ENCODE measurements at places on chromosomes 1 and 21.

- DNase-seq: peak; percentile 45
Measured at GRCh38 chr1:61056573-61057439, 25.6 kb upstream of the NFIA start.

DNA sequence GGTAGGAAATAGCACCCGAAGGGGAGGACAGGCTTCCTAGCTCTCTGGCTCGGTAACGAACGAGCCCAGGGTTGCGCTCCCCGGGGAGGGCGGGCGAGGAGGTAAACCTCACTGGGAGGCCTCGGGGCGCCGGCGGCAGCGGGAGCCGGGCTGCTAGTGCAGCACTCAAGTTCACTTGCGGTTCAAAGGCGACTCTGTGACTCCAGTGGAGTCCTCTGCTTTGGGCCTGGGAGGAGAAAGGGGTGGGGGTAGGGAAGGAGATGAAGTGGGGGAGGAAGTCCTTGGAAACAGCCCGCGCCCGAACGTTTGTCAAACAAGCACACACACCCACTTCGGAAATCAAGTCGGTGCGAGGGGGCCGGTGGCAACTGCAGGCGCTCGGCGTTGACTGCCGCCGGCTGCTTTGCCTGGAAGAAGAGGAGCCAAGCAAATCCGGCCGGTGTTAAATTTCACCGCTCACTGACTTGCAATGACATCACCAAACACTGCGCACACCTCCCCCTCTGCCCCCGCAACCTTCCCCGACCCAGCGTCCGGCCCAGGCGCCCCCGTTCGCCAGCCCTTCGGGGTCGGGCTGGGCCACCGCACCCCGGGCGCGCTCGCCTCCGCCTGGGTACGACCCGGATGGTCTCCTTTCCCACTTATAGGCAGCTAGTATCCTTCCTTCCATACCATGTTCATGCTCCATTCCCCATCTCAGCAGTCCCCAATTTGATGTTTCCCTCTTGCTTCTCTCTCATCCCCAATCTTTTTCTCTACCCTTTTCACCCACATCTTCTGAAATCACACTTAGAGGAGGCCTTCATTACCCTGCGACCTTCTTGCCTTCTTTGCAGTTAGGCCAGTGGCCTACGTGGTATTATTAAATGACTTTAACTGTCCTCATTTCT lies at the start of gene COL24A1:
Gene COL24A1 (minus strand): TSS at position 207 of the 890 bp plus-strand sequence. CDS start 376 bp downstream, outside the sequence.
- no peak for DNase-seq

- no peak for DNase-seq
Measured at GRCh38 chr1:192669174-192669573, 33.2 kb downstream of the RGS13 start.

DNA sequence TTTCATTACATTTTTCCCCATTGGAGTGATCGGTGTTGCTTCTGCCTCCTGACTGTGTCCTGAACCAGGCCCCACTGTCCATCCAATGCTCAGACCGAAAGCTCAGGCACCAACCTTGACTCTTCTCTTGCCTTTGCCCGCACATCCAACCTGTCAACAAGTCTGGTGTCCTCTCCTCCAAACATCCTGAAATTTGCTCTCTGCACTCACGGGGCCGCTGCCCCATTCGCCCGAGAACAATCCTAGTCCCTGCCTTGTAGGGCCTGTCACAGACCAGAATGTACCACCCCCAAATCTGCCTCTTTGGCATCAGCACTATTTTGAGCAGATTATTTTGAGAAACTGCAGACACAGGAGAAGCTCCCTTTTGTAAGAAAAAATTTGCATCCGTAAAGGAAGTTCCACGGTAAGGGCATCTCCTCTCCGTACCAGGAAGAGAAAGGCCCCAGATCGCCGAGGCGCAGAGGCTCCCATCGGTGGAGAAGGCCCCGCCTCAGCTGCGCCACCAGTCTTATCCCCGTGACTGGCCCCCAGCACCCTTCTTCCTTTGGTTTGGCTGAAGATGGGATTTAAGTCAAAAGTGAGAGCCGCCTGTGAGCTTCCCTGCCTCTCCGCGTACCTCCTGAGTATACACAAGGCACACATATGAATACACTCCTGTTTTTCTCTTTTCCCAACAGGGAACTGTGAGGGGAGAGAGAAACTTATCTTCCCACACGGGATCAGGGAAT lies 7.1 kb downstream of the MORN1 start:
- no peak for DNase-seq

DNA sequence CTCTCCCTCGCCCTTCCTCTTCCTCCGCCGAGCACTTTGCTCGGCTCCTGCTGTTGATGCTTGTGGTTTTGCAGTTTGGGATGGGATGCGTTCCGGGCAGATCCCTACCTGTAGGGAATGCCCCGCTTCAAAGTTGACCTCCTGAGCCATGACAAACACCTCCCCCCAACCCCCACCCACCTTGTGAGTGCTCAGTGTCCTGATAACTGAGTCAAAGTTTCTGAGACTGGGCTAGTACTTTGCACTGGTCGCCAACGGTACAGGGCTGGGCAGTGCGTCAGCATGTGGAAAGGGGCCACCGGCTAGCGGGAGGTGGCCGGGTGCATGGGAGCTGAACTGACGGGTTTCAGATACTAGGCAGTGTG lies 771 bp downstream of the RABGAP1L start:
- no peak for DNase-seq

- no peak for DNase-seq
Measured at GRCh38 chr21:19557046-19557445, 1153.5 kb upstream of the TMPRSS15 start.

DNA sequence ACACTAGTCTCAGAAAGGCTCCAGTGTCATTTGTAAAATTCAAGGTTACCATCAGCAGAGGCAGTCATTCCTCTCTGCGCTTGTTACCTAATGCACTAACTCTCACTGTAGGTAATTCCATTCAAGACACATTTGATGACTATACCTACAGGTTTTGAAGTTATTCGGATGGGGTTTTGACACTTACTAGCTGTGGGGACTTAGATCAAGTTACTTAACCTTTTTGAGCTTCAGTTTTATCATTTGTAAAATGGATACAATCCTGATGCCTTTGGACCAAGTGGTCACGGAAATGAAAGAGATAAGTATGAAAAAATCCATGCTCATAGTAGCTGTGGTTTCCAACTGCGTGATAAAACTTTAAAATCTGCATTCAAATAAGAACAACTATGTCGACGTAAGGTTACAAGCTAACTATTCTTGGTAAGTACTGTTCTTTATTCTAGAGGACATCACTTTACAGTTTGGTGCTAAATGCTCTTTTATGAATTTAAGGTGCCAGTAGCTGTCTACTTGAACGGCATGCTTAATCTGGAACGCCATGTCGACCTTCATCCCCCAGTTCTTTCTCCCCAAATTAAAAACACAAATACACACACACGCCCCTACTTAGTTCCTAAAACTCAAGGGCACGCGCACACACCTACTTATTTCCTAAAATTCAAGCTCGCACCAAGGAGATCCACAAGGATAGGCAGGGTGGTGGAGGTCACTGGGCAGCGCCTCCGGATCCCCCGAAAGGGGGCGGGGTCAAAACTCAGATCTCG lies 550 bp upstream of the NFYC start:
- DNase-seq: peak; percentile 21

DNA sequence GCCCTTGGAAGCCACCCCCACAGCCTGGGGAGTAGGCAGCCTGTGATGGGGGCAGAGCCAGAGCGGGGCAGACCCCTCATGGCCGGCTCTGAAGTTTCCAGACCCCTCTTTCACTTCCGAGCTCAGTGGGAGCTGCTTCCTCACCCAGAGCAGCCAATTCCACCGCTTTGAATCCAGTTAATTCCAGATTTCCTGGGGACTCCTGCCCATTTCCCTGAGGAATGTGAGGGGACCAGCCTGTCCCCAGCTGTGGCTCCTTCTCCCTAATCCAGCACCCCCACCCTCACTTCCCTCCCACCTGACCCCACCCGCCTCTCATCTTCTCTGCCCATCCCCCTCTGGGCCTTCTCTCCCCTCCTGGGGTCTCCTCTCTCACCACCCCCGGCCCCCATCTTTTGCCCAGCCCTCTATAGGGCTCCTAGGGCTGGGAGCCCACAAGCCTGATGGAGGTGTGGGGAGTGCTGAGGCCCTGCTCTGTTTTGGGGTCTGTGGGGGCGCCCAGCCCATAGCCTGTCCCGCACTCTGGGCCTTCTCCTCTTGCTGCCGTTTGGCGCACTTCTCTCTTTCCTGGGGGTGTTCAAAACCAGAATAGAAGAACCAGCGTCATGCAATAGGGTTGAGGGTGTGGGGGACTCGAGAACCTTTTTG lies 26.2 kb upstream of the TNFRSF1B start:
- no peak for DNase-seq

Measured in CD4-positive, alpha-beta T cell treated with Interleukin-1 beta for 1 hour (primary cell).